AG10803 (cell line): ENCODE measurements at places on chromosomes 6 and 20.

GRCh38 chr6:53282234-53282633 lies 66.5 kb downstream of the ELOVL5 start:
- peak; percentile 25 for DNase-seq

DNA sequence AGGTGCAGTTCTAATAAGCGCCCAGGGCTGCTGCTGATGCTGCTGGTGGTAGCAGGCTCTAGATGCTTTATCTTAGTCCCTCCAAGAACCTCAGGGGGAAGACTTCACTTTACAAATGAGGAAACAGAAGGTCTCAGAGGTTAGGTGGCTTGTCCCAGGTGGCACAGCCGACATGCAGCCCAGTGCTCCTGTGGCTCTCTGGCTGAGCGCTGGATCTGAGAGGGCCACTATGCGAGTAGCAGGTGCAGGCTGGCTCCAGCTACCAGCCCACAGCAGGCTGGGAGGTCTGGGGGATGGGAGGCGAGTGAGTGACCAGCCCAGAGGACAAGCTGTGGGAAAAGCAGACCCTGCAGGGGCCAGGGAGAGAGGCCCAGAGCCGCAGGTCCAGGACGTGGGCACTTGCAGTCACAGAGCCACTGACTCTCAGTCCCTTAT lies 90.9 kb downstream of the PRND start:
- no peak for DNase-seq

DNA sequence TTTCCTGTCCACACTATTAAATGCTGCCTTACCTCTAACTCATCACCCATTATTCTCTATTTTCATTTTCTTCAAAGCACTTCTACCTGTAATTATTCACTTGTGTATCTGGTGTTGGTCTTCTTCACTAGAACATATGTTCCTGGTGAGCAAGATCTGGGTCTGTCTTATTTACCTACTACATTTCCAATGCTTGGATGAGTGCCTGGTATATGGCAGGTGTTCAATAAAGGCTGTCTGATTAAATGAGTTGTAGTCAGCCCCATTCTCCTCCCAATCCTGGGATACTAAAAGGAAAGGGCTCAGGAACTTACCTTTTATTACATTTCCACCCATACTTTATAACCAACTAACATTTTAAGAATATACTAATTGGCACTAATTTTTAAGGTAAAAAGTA lies 61.0 kb downstream of the CEP162 start:
- DNase-seq = no peak

GRCh38 chr20:23867152-23867776 lies 12.3 kb downstream of the CST5 start:
- no peak for DNase-seq

GRCh38 chr6:109263873-109264700 lies 118.2 kb downstream of the CD164 start:
- no peak for DNase-seq

GRCh38 chr6:106749609-106750008 lies 120.2 kb downstream of the QRSL1 start:
- DNase-seq = no peak

DNA sequence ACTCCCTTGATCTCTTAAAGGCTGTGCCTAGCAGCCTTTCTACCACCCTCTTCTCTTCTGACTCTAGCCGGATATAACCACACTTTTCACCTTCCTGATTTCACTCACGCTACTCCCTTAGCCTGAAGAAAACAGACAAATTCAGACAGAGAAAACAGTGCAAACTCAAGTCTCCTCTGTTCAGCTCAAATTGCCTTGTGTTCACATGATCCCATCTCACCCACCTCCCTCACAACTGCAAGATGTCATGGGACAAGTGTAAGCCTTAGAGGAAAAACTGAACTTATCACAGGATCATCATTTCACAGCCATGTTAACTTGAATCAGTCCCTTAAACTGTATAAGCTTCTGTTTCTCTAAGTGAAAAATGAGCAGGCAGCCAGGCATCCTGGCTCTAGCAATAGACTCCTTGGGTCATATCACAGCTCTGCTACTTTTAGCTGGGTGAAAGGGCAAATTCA lies 66.5 kb upstream of the TENT5A start:
- no peak for DNase-seq

DNA sequence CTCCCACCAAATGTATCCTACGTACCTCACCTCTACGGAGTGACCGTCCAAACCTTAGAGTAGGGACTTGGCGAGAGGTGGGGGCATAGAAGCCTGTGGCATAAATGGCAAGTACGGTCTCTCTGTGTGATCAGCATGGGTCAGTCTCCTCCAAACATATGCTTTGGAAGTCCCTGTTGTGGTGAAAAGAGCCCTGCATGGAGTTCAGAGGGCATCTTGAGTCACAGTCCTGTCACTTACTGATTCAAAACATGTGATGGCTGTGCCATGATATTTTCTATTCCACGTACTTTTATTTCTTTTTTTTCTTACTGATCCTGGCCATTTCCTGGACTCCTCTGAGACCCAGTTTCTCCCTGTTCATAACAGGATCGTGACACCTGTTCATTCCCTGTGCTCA lies 67.5 kb upstream of the CEP85L start:
- no peak for DNase-seq

GRCh38 chr6:157200611-157201010 lies 122.7 kb downstream of the TMEM242 start:
- no peak for DNase-seq

- DNase-seq = peak; percentile 30
These were observed 24.5 kb downstream of the ARFGEF2 start for GRCh38 chr20:48945840-48946514.

GRCh38 chr20:57259121-57259937 lies 7.1 kb downstream of the BMP7 start:
- DNase-seq = no peak

- DNase-seq = peak; percentile 23
These were observed 243.3 kb downstream of the NRN1 start for GRCh38 chr6:5763407-5763806.

DNA sequence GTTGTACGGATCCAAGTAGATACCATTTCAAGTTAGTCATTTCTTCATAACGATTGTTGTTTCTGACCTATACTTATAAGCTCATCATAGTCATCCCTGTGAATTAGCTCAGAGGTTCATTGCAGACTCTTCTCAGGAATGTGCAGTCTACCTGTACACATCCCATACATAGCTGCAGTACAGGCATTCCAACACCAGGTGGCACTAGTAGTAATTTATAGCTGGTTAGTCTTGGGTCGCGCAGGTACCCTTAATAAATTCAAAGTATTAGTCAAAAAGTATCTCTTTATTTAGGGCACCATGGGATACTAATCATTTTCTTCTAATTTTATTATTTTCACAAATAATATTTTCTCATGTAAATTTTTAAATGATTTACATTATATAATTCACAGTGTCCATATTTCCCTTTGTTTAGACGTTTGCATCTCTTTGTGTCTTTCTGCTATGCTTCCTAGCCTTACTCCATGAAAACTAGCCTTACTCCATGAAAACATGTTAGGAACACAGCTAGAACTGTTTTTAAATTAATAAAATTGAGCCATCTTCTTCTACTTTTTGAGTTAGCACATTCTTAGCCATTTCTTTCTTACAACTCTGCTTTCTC lies 128.6 kb upstream of the FAM83B start:
- peak; percentile 33 for DNase-seq

- no peak for DNase-seq
These were observed 4.4 kb upstream of the PTPRT start for GRCh38 chr20:43194137-43194536.

GRCh38 chr6:68634726-68635411 lies at the start of gene ADGRB3:
Gene ADGRB3 (plus strand): TSS chr6:68635282. CDS start chr6:68638676, 3,394 bp downstream.
- peak; percentile 39 for DNase-seq

DNA sequence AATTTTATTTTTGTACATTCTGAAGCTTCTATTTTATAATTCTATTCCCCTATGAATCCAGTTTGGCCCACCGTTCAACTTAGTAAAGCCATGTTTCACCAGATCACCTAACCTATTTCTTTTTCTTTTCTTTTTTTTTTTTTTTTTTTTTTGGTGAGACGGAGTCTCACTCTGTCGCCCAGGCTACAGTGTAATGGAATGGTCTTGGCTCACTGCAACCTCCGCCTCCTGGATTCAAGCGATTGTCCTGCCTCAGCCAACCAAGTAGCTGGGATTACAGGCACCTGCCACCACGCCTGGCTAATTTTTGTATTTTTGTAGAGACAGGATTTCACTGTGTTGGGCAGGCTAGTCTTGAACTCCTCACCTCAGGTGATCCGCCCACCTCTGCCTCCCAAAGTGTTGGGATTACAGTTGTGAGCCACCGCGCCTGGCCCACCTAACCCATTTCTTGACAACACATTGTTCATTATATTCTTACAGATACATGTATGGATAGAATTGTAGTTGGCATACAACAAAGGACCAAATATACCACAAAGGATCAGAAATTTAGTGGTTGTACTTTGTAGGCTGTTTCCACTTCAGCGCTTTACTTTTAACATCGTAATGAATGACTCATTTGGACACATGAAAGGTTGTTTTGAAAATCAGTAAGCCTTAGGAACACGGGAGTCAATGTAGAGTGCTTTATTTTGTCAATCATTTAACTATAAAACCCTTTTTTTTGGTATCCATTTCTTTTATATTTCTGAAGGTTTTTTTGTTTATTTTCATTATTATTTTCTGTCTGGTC lies 63.2 kb downstream of the GJA1 start:
- no peak for DNase-seq

GRCh38 chr20:47655635-47656034 lies 129.6 kb downstream of the SULF2 start:
- no peak for DNase-seq

- DNase-seq = peak; percentile 30
These were observed 17.3 kb downstream of the TULP4 start for GRCh38 chr6:158329531-158329930.

DNA sequence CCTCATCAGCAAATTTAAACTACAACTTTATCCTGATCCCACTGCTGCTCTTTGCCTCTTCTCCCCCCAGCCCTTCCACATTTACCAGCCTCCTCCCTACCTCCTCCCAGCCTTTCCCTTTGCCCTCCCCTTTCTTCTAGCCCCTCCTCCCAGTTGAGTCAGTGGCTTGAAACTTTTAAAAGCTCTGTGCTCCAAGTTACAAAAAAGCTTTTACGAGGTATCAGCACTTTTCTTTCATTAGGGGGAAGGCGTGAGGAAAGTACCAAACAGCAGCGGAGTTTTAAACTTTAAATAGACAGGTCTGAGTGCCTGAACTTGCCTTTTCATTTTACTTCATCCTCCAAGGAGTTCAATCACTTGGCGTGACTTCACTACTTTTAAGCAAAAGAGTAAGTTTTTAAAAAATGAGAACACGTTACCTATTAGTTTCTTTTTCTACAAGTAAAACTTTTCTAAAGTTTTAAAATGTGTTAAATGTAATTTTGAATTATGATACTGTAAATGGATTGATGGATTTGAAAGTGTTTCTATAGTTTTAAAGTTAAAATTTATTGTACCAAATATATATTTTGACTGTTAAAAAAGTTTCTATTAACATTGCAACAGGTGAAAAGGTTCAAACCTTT lies at the start of gene GJA1:
Gene GJA1, plus strand, starts transcription at position 203 of the 626 bp plus-strand sequence. CDS start 11,202 bp downstream, outside the sequence.
- peak; percentile 81 for DNase-seq

- DNase-seq = no peak
These were observed 120.8 kb downstream of the BACH2 start for GRCh38 chr6:90175627-90176538.

DNA sequence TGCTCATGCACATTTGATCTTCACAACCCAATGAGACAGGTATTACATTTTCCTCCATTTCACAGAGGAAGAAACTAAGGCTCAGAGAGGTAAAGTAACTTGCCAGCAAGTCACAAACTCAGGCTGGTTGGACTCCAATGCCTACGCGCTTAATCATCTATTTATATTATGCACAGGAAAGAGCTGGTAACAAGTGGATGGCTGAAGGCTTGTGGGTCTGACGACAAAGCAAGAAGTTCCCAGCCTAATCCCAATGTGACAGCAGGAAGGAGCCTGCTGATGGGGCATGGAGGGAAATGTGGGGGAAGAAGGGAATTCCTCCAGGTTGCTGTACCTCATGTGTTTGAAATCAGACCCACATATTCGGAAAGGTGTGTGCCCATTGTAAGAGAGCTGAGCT lies 3.9 kb downstream of the CDH22 start:
- DNase-seq = no peak
